Thoracic aorta (tissue), 2 donors: ENCODE measurements at places on chromosomes 16 and 17.

DNA sequence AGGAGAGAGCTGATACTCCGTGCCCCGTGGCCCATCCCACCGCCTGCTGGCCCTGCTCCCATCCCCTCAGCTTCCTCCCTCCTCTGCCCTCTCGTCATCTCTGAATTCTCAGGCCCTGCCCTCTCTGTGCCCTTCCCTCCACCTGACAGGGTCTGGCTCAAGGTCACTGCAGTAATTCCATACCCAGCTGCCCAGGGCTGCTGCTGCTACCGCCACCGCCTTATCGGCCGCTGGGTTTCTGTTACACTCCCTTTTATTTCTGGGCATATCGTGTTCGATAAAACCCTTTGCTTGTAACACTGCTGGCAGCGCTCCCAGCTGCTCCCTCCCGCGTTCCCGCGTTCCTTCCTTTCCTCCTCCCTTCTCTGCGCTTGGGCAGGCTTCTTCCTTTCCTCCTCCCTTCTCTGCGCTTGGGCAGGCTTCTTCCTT lies 1.2 kb downstream of the EPN3 start:
- no peak for DNase-seq

GRCh38 chr17:52537421-52537820 lies 378.9 kb upstream of the CA10 start:
- DNase-seq = no peak

DNA sequence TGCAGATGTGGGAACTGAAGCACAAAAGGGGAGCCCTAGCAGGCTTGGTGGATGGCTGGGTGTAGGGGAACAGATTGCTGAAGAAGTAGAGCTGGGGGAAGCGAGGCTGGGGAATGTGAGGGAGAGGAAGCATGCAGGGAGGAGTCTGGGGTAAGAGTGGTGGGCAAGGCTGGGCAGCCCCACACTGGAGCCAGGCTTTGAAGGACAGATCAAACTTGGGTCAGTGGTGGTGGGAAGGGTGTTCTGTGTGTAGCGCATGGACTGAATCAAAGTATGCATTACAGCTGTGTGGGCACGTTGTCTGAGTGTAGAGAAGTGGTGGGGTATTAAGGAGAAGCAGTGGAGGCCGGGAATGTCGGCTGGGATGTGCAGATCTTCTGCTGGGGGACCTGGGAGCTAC lies 116.0 kb downstream of the CYLD start:
- no peak for DNase-seq

DNA sequence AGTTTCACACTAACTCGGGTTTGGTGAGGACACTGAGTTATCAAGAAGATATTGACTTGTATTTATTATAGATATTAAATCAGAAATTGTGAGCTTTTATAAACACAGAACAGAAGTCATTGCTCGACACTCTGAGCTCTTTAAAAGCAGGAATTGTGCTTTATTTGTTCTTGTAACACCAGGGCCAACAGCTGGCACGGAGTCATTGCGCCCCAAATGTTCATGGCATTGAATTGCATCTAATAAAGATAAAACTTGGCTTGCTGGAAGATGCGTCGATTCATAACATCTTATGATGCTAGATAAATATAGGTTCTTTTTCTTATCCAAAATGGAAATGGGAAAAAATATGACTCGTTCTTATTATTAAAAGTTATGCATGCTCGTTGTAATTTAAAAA lies 11.8 kb upstream of the MLYCD start:
- DNase-seq = no peak

DNA sequence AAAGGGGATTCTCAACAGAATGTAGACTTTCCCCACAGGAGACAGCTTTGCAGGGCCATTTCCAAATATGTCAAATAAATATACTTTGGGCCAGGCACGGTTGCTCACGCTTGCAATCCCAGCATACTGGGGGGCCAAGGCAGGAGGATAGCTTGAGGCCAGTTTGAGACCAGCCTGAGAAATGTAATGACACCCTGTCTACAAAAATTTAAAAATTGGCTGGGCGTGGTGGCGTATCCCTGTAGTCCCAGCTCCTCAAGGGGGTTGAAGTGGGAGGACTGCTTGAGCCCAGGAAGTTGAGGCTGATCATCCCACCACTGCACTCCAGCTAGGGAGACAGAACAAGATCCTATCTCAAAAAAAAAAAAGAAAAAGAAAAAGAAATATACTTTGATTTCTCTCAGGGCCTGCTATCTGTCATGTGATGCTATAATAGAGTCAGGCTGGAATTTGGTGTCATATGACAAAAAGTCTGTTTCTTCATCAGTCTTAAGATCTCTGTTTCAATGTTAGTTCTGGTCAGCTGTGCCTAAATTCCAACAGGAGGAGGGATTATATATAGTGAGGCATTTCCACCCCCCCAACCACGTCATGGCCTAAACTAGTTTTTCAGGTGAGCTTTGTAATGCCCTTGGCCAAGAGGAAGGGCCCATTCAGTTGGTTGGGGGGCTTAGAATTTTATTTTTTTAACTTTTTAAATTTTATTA lies 4.3 kb upstream of the ZDHHC7 start:
- no peak for DNase-seq

DNA sequence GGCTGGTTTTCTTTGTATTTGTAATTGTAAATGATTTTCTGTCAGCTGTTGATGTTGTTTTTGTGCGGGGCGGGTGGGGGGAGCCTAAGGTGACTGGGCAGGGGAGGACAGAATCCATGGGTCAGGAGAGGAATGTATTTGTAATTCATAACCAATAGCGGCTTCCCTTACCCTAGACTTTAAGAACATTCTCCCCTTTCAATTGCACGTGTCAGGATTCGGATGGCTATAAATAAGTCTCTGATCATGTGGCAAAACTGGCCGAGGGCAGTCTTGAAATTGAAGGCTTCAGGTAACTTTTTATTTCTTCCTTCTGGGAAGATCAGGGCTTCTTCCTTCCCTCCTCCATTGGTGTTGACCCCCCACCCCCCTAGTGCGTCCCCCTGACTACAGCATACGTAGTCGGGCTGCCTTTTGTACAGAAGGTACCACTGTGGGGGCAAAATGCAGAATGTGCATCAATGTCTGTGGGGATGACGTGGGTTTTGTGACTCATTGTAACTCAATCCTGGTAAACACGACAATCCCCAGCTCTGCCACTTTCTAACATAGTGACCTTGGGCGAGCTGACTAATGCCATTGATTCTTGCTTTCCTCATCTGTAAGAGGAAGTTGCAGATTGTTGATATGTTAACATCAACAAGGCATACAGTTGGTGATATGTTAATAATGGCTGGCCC lies 16.2 kb downstream of the MARCHF10 start:
- DNase-seq = no peak

DNA sequence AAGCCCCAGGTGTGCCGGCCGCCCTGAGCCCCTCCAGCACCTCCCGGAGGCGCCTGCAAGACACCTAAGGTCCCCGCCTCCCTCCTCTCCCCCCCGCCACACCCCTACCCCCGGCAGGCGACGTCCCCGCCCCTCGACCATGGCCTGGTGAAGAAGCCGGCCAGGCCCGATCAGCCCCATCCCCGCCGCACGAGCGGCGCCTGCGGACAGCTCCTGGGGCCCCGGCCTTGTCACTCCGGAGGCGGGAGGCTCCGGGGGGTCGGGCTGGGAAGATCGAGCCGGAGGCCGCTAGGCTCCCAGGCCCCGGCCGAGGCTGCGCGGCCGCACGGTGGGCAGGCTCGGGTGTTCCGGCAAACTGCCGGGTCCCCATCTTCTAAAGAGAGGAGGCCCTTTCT lies 405 bp upstream of the ACE start:
- DNase-seq = no peak

GRCh38 chr17:75876190-75876937 lies 2.0 kb downstream of the TRIM47 start:
- DNase-seq = no peak

DNA sequence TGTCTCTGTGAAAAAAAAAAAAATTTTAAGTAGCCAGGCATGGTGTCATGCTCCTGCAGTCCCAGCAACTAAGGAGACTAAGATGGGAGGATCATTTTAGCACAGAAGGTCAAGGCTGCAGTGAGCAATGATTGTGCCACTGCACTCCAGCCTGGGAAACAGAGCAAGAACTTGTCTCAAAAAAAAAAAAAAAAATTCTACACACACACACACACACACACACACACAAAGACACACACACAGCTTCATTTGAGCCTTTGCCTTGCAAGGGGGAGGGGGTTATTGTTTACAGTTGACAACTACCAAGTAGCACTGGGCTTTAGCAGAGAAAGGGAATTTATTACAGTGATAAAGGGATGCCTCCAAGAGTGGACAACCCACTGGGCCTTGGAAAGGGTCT lies 4.9 kb upstream of the POLR3E start:
- no peak for DNase-seq

GRCh38 chr17:63293323-63294075 lies 152.6 kb downstream of the CYB561 start:
- no peak for DNase-seq

- DNase-seq = no peak
Measured at GRCh38 chr17:27793168-27793905, 7.0 kb downstream of the NOS2 start.

- no peak for DNase-seq
Measured at GRCh38 chr17:14202388-14203166, 34.1 kb downstream of the CDRT15 start.

- no peak for DNase-seq
Measured at GRCh38 chr17:81397314-81398175, 2.3 kb downstream of the BAHCC1 start.

- DNase-seq = no peak
Measured at GRCh38 chr17:27558842-27559505, 72.0 kb upstream of the LGALS9 start.

GRCh38 chr16:48790151-48790550 lies 180.2 kb upstream of the N4BP1 start:
- no peak for DNase-seq
